Hematopoietic multipotent progenitor cell treated with erythropoietin and hydrocortisone succinate and interleukin-3 and kit ligand, for 17 days (in vitro differentiated cells): ENCODE measurements at places on chromosomes 2 and 18.

DNA sequence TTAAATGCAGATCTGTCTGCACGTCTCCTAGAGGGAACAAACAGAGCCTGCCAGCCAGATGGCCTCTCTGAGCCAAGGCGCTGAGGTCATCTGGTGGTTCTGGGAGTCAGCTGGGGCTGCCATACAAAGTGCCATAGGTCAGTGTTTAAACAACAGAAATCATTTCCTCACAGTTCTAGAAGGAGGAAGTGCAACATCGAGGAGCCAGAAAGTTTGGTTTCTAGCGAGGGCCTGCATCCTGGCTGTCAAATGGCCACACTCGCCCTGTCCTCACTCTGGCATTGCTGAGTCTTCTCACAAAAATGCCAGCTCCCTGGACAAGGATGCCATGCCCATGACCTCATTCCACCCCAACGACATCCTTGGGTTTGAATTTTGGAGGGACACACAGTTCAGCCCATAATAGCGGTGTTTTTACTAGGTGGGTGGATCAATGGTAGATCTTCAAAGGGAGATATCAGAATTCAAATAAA, 59.6 kb downstream of the MYT1L start:
- no peak for DNase-seq

DNA sequence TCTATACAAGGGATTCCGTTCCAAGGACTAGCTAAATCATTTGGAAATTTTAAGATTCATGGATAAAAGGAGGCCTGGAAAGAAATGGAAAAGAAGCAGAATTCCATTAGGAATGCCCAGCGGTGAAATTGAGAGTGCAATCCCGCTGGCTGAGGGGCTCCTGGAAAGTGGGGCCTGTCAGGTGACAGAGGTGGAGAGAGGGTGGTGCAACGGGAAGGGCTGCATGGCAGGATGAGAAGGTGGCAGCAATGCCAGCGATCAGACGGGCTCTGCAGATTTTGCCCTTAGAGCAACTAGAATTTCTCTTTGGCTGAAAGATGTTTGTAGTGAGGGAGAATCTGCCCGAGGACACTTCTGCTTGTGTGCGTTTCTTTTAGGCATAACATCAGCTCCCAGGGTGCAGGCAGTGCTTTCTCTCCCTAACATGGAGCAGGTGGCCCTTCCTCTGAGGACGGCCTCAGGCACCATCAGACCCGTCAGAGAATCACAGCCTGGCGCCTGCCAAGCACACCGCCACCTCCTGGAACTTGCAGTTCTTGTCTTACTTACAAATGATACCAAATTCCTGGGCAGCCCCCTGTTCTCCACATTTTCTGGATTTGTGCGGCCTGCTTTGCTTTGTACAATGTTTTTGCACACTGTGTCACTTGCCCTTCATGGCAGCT, 261.6 kb downstream of the NDUFA10 start:
- no peak for DNase-seq

DNA sequence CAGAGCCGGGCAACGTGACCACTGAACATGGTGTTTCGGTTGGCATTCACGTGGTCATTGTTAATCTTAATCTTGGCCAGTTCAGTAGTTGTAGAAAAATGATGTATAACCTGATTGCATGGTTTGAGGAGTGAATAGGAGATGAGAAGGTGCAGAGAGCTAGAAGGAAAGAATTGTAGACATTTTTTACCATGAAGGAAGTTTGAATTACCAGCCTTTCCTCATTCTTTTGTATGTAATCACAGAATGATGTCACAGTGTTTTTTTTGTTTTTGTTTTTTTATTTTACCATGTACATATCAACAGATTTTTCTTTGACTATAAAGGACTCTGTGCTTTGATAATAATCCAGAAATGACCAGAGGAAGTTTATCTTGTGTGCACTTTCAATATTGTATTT, 126.3 kb downstream of the LTBP1 start:
- no peak for DNase-seq

GRCh38 chr2:27653397-27653796, 10.0 kb downstream of the SUPT7L start:
- no peak for DNase-seq

DNA sequence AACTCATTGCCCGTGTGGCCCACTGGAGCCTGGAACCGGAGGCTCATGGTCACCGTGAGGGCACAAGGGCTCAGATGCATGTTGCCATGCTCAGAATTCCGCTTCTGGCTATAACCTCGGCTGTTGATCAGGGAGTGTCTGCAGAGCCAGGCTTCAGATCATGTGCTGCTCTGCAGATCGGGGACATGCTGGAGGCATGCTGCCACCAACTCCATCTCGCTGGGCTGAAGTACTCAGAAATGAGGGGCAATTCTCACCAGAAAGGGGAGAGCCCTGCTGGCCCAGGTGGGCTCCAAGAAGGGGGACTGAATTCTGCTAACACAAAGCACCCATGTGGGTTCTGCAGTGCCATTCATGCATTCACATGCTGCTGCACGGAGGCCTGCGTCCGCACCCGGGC, 269.2 kb upstream of the PXDN start:
- no peak for DNase-seq

GRCh38 chr2:8754106-8754776, 72.4 kb downstream of the ID2 start:
- no peak for DNase-seq

DNA sequence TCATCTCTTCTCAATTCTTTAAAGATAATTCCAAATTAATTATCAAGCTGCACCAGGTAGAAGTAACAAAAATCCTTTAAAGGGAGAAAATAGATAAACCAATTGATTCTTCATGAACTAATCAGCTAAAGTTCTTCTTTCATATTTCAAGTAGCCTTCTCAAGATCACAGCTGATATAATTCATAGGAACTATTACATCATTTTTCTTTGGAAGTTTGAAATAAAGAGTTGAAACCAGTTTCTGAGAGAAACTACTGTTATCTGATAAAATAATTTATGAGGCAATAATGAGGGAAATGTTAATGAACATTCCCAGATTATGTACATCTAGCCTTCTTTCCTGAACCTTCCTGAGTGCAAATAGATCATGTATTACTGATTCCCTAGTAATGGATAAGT, 484.9 kb downstream of the METTL4 start:
- no peak for DNase-seq

DNA sequence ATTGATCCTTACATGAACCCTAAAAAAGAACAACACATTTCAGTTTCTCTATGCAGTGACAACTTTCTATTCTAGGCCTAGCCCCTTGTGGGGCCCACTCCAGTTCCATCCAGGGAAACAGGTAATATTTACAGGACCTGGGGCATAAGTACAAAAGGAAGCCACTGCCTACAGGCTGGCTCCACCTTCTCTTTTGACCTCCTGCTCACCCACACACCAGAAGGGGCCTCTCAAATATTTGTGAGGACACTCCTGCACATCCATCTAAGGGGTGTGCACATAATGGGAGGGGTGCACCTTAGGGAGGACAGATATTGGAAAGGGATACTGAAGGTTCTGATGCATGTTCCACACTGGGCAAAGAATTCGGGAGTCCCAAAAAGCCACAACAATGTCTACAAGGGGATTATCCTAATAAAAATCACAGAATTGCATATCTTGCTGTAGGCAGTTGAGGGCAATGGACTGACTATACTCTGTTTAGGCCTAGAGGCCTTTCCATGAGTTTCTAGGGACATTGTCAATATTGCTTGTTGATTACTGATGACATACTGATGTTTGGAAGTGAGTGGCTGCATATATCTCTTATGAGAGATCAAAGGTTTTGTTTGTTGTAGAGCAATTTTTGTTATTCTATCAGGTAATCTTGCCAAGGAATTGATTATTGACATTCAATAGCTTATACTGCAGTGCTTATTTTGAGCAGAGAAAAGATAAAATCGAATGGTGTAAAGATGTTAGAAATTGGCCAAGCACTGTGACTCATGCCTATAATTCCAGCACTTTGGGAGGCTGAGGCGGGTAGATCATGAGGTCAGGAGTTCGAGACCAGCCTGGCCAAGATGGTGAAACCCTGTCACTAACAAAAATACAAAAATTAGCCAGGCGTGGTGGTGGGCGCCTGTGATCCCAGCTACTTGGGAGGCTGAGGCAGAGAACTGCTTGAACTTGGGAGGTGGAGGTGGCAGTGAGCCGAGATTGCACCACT, 23.8 kb upstream of the HNRNPA3 start:
- no peak for DNase-seq

- DNase-seq, result no peak
These were observed 1.1 kb downstream of the MAP2 start for GRCh38 chr2:209424781-209425470.

DNA sequence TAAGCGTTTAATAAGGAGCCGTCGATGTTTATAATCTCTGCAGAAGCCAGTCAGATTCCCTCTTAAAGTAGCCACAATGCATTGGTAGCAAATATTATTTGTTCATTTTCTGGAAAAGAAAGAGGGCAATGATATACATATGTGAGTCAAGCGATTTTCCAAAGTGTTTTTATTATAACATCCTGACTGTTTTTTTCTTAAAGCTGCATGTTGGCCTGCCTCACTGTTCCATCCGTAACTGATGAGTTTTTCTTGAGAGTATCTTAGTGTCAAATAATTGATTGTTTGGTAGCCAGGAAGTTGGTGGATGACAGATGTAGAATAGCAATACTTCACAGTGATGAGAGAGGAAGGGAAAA, 3.7 kb downstream of the TSHZ1 start:
- DNase-seq, result no peak

DNA sequence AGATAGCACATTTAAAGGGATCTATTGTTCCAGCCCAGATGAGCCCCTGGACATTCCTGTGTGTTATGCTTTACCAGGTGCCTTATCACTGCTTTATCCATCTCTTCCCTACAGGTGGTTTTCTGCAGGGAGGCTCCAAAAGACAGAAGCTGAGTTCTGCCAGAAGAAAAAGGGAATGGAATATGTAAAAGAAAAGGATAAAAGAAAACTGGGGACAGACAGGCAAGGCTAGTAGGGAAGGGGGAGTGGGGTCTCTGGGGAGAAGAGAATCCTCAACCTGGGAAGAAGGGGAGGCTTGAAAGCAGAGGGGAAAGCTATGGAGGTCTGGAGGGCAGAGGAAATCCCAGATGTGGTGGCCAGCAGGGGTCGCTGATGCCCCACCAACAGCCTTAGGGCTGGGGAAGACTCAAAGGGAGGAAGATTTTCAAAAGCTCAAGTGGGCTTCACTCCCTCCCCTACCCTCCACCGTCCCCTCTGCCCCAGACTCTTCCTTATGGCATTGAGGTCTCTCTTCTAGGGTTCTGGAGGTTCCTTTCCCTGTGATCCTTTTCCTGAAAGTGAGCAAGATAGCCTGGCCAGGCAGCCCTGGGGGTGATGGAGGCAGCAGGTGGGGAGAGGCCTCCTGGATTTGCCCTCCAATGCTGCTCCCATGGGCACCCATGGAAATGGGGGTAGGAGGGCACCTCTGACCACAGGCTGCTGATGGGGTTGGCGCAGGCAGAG, 178.1 kb upstream of the PKDCC start:
- peak; percentile 51 for DNase-seq

DNA sequence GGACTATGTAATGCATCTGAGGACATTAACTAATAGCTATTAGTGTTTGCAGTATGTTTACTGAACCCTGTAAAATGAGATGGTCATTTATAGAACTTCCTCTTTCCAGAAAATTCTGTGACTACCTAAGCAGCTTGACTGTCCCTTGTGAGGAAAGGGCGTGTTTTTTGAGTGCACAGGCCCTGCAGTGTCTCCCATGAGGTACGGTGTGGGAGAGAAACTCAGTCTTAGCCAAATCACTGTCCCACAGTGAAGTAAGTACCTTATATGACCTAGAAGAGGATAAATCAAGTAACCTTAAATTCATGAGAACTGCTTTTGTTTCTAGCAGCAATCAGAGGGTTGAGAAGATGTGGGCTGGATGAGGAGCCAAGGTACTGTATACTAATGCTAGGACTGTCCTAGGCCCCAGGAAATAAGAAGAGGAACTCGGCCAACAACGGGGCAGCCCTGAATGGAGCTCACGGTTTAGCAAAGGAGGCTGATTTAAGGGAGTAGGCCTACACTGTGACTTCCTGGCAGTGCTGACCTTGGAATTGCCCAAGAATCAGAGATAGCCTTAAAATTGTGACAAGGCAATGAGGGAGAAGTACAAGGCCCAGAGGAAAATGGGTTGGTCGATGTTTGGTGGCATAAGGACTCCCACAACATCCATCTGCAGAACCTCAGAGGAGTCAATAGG, 103.5 kb upstream of the CTAGE1 start:
- DNase-seq, result no peak

DNA sequence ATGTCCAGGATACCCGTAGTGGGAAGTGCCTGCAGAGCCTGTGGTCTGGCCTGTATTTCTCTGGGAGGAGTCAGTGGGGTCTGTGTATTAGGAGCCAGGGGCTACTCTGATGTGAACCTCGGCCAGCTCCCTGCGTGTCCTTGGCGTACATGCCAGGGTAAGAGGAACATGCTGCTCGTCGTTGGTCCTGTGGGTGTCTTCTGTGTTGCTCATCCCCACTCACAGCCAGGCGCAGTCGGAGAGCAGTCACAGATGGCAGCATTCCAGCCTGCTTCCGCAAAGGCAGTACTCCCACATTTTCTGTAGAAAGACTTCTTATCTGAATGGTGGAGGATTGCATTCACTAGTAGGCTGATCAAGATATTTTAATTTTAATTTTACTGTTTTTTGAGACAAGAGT, 84.9 kb downstream of the DGKD start:
- DNase-seq, result no peak

DNA sequence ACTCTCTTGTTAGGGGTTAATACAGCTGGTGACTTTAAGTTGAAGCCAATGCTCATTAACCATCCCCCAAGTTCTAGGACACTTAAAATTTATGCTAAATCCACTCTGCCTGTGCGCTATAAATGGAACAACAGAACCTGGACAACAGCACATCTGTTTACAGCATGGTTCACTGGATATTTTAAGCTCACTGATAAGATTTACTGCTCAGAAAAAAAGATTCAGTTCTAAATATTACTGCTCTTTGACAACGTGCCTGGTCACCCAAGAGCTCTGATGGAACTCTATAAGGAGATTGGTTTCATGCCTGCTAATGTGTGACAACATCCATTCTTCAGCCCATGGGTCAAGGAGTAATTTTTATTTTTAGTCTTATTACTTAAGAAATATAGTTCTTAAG, 27.5 kb downstream of the RNF103 start:
- no peak for DNase-seq

DNA sequence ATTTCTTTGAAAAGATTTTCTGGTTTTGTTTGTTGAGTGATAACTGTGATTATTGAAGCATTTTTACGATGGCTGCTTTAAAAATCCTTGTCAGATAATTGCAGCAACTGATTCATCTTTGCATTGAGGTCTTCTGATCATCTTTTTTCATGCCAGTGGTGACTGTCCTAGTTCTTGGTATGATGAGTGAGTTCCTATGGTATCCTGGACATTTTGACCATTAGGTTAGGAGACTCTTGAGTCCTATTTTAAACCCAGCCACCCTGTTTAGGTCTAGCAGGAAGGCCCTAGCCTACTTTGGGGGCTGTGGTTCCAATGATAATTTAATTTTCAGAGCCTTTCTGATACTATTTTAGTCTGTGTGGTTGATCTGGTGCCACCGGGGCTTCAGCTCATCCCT, 72.7 kb upstream of the REV1 start:
- no peak for DNase-seq

DNA sequence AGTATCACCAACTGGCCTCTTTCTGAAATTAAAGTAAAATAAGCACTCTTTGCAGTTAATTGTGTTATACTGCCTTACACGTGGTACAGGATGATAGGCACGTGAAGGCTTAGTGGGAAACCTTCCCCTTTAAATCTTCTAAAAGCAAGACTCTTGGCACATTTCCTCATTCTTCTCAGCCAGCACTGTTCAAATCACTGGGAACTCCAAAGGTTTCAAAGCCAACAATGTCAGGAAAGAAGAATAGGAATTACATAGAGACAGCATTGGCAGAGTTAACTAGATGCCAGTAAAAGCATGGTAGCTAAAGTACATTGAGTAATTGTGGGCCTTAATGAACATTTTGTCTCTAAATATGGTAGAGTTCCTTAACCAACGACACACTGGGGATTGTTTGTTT, 96.4 kb downstream of the DTNA start:
- no peak for DNase-seq
